Activated CD4-positive, alpha-beta T cell treated with anti-CD3 and anti-CD28 coated beads, Interleukin-2, amount 10 ng/mL, durations not matched to agents 24 days and 14 days (primary cell): ENCODE measurements at places on chromosomes 3 and 15. TPM values are rescaled to one million over a fixed set of nuclear protein-coding genes. Genes with fewer than 3 reads are reported as not detected.
A peak's percentile ranks its signal among the peaks of the same experiment; 100 is the strongest.

Gene PLCD1
- total RNA-seq: 4.1 and 4.2 TPM in 2 replicates

Gene DTX3L
- total RNA-seq: 39.8 and 43.7 TPM in 2 replicates

Gene ARNT2
- 0.26 TPM in 1 of 2 replicates, not detected in the other for total RNA-seq

Gene LOXL1
- total RNA-seq: 0.49 and 0.88 TPM in 2 replicates

Gene GCHFR
- total RNA-seq: 34.7 and 37.2 TPM in 2 replicates

Gene ARHGAP31
- total RNA-seq: 9.5 and 11.0 TPM in 2 replicates

Gene ZNF660
- 0.17 and 0.30 TPM in 2 replicates for total RNA-seq

Gene SCG3
- not detected in 2 replicates for total RNA-seq

Gene CPNE9
- total RNA-seq: 0.17 TPM in 1 of 2 replicates, not detected in the other

Gene NANOGP8
- total RNA-seq: not detected in 2 replicates

GRCh38 chr3:191334346-191334893 lies 4.1 kb upstream of the UTS2B start:
- no peak for DNase-seq
- peaks cover 25% of the 10 kb centered on the region for H3K4me1 ChIP-seq
- H3K36me3 ChIP-seq: peaks cover 2% of the 10 kb centered on the region
- H3K27ac ChIP-seq: peak overlapping the region; percentile 35
- no peak overlapping the region for H3K4me3 ChIP-seq

- H3K4me1 ChIP-seq: no peaks in the 10 kb centered on the region
- DNase-seq: no peak
- no peak overlapping the region for H3K27ac ChIP-seq
- H3K36me3 ChIP-seq: no peaks in the 10 kb centered on the region
These were observed 328.9 kb upstream of the PPP2R3A start for GRCh38 chr3:135636596-135636995.

- no peak overlapping the region for H3K4me3 ChIP-seq
- no peaks in the 10 kb centered on the region for H3K4me1 ChIP-seq
- DNase-seq: no peak
- no peak overlapping the region for H3K27ac ChIP-seq
These were observed 389.3 kb upstream of the ATP11B start for GRCh38 chr3:182404031-182404430.

DNA sequence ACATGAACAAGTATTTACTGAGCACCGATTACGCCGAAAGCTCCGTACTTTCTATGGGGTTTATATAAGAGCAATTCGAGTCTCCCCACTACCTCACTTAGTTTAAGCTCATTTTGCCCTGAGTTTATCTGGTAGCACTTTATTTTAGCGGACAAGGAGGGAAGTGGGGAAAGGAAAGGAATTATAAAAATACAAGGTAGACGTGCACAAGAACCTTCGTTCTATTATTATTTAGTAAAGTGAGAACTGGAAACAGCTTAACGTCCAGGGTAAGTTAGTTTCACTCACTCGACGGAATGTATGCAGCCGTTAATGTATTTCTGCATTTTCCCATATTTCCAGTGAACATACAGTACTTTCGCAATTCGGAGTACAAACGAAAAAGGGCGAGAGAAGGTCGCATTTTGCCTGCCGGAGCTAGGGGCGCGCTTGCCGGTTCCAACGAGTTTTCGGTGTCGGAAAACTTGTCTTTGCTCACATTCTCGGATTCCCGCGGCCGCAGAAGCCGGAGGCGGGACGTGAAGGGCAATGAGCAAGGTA lies 1.2 kb upstream of the STT3B start:
- H3K27me3 ChIP-seq: no peaks in the 10 kb centered on the region
- peak overlapping the region; percentile 99 for H3K27ac ChIP-seq
- peak overlapping the region; percentile 95 for H3K4me3 ChIP-seq
- no peak for DNase-seq
- peaks cover 15% of the 10 kb centered on the region for H3K4me1 ChIP-seq

DNA sequence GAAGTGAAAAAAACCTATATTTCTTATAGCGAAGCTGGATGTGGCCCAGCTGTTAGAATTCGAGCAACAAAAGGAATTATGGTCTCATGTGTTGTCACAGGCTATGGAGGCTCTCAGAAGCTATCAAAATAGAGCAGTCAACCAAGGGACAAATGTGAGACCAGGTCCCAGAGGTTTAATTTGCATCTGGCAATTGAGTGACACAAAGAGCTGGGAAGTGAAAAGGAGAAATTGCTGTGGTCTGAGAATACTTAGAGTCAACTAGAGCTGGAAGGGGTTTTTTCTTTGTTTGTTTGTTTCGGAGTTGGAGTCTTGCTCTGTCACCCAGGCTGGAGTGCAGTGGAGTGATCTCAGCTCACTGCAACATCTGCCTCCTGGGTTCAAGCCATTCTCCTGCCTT lies 61.3 kb upstream of the SMAD3 start:
- peaks cover 8% of the 10 kb centered on the region for H3K27me3 ChIP-seq
- H3K36me3 ChIP-seq: peaks cover 1% of the 10 kb centered on the region
- no peak overlapping the region for H3K27ac ChIP-seq
- no peak overlapping the region for H3K4me3 ChIP-seq

- peaks cover 4% of the 10 kb centered on the region for H3K36me3 ChIP-seq
- DNase-seq: no peak
- no peak overlapping the region for H3K4me3 ChIP-seq
These were observed 87.5 kb upstream of the CBLB start for GRCh38 chr3:105956306-105956705.

DNA sequence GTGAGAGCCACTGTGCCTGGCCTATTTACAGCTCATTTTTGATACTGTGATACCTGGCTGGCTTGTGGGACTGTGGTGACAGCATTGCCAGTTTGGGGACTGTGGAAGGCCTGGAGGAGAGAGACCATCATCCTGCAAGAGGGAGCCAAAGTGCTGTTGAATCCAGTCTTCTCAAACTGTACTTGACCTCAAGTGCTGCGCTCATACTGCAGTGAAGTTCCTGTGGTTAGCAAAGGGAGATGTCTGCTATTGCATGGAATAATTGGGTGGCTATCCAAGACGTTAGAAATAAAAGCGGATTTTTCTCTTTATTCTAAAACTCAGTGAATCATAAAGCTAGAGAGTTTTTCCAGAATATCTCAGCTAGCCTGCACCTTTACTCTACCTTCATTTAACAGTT lies 83.4 kb downstream of the CCK start:
- no peak overlapping the region for H3K4me3 ChIP-seq
- H3K27me3 ChIP-seq: no peaks in the 10 kb centered on the region
- peaks cover 15% of the 10 kb centered on the region for H3K36me3 ChIP-seq
- peaks cover 8% of the 10 kb centered on the region for H3K4me1 ChIP-seq
- DNase-seq: no peak
- no peak overlapping the region for H3K27ac ChIP-seq

- H3K27ac ChIP-seq: no peak overlapping the region
- peaks cover 23% of the 10 kb centered on the region for H3K27me3 ChIP-seq
- H3K4me3 ChIP-seq: no peak overlapping the region
- no peak for DNase-seq
These were observed 52.2 kb upstream of the FAM98B start for GRCh38 chr15:38401701-38402100.

DNA sequence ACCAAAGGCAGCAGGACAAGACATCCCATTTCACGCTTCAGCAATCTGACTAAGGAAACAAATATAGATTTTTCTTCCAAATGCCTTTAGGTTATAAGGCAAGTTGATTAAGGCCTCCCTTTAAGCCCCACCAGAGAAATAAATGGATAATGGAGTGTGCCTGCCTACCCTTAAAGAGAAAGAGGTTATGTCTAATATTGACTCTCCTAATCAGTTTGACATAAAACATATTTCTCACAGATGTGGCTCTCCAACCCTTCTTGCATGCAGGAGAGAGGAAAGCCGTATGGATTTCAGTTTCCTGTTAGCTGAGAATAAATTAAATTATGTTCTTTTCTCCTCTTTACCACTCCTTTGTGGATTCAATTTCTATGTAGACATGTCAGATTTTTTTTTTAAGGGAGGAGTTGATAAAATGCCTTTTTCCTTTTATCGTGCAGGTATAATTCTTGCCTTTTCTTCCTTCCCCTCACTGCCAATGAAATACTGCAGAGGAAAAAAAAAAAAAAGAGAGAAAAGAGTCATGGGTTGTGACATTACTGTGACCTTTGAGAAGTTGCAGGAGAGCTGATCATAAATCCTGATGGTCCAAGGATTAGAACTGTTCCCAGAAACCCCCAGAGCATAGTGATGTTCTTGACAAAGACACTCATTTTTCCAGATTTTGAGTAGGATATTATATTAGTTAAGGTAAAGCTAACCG lies 355.3 kb upstream of the SLCO3A1 start:
- no peak for DNase-seq
- H3K27me3 ChIP-seq: peaks cover 13% of the 10 kb centered on the region
- no peaks in the 10 kb centered on the region for H3K36me3 ChIP-seq
- no peak overlapping the region for H3K4me3 ChIP-seq
- no peak overlapping the region for H3K27ac ChIP-seq
- no peaks in the 10 kb centered on the region for H3K4me1 ChIP-seq

- no peak for DNase-seq
- no peaks in the 10 kb centered on the region for H3K36me3 ChIP-seq
- peaks cover 10% of the 10 kb centered on the region for H3K27me3 ChIP-seq
- no peak overlapping the region for H3K4me3 ChIP-seq
These were observed 44.5 kb downstream of the RPN1 start for GRCh38 chr3:128606094-128606493.

DNA sequence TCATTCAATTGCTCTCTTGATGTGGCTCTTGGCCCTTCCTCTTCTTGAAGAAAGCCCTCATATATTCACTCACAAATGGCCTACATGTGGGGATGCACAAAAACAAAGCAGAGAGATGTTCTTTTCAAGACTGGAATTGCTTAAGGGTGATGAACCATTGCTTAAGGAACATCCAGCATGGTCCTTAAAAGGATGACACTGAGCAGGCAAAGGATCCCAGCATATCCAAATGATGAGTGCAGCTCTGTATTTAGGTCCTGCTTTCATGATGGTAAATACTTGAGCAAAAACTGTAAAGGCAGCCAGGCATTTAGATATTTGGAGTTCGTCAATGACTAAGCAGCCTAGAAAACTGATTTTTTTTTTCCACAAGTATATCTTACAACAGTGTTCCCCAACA lies 173.8 kb upstream of the ARRDC4 start:
- no peak overlapping the region for H3K27ac ChIP-seq
- DNase-seq: no peak
- no peaks in the 10 kb centered on the region for H3K27me3 ChIP-seq
- no peak overlapping the region for H3K4me3 ChIP-seq
- no peaks in the 10 kb centered on the region for H3K36me3 ChIP-seq

DNA sequence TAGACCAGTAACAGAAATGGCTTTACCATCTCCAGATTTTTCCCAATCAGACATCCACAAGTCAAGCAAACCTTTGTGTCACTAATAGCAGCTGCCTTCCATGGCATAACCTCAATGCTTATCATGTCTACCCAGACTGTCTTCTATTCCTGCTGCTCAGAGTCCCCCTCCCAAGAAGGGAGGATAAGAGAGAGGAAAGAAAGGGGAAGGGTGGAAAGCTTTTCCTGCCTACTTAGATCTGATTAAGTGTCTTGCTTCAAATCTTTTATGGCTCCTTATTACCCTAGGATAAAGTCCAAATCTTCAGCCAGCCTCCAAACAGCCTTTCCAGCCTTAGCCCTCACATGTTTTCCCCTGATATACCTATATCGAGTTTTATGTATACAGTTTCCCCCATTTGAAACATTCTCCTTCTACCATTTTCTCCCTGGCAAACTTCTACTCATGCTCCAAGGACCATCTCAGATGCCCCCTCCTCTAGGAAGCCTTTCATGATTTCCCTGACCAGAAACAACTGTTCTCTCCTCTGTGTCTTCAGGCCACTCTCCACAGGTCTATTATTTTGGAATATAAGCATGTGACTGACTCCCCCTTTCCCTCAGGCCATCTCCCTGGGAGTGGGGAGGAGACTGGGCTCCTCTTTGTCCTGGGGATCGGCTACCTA lies 7.9 kb upstream of the SSUH2 start:
- H3K4me1 ChIP-seq: no peaks in the 10 kb centered on the region
- peaks cover 4% of the 10 kb centered on the region for H3K27me3 ChIP-seq
- DNase-seq: no peak
- no peak overlapping the region for H3K4me3 ChIP-seq
- no peak overlapping the region for H3K27ac ChIP-seq

DNA sequence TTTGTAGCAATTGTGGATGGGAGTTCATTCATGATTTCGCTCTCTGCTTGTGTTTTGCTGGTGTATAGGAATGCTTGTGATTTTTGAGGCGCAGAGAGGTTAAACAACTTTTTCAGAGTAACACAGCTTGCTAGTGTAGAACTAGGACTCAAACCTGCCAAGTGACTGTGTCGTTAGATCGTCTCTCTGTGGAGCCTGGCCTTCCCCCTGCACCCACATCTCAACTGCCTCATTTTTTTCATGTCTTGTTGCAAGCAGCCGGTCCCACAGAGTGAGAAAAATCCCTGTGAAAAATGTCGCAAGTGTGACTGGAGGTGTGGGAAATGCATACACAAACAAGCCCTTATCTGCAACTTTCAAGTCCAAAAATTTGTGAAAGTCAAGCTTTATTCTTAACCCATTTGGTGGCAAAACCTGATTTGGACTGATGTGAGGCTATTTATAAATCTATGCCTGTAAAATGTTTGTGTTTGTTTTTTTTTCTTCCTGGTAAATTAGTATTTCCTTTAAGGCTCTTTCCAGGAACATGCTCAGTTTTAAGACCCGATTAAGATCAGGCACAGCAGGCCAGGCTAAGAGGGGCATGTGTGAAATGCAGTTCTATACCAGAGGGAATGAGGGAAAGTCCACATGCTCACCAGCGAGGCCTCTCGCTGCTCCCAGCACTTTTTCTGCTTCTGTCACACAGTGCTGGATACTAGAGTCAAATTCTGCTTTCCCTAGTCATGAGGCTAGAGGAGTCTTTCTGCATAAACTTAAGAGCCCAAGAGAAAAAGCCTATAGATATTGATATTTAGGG lies 25.8 kb downstream of the ST6GAL1 start:
- peaks cover 61% of the 10 kb centered on the region for H3K36me3 ChIP-seq
- H3K4me1 ChIP-seq: peaks cover 60% of the 10 kb centered on the region
- H3K27ac ChIP-seq: no peak overlapping the region
- H3K4me3 ChIP-seq: no peak overlapping the region
